ENCODE measurements at places on chromosomes 2 and 18.

DNA sequence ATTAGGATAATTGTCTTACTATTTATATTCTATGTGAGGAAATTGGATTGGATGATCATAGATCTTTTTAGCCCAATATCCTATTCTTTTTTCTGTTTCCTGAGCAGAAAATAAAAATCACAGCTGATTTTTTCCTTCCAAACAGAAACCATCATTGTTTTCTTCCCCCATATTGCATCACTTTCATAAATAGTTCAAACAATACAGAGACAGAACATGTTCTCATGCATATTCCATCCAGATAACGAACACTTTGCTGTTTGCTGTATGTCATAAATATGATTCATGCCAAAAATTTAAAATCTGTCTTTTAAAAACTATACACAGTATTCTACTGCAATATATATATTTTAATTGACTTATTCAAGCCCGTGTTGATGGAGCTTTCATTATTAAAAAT, 22.0 kb upstream of the RALBP1 start:
- H3K36me3 ChIP-seq, result no peaks in the 10 kb centered on the region
- H3K4me1 ChIP-seq, result no peaks in the 10 kb centered on the region
- no peak overlapping the region for H3K27ac ChIP-seq
- H3K27me3 ChIP-seq, result no peaks in the 10 kb centered on the region
- DNase-seq, result no peak

GRCh38 chr2:166091439-166091838, 36.4 kb downstream of the SCN1A start:
- no peaks in the 10 kb centered on the region for H3K36me3 ChIP-seq
- H3K27ac ChIP-seq, result no peak overlapping the region
- H3K4me3 ChIP-seq, result peak overlapping the region; percentile 48
- peaks cover 54% of the 10 kb centered on the region for H3K4me1 ChIP-seq
- no peaks in the 10 kb centered on the region for H3K27me3 ChIP-seq
- peak; percentile 11 for DNase-seq

- H3K4me3 ChIP-seq, result no peak overlapping the region
- H3K36me3 ChIP-seq, result no peaks in the 10 kb centered on the region
- H3K27me3 ChIP-seq, result no peaks in the 10 kb centered on the region
- no peak for DNase-seq
- no peaks in the 10 kb centered on the region for H3K4me1 ChIP-seq
Measured at GRCh38 chr18:41875094-41875780, 79.8 kb upstream of the PIK3C3 start.

DNA sequence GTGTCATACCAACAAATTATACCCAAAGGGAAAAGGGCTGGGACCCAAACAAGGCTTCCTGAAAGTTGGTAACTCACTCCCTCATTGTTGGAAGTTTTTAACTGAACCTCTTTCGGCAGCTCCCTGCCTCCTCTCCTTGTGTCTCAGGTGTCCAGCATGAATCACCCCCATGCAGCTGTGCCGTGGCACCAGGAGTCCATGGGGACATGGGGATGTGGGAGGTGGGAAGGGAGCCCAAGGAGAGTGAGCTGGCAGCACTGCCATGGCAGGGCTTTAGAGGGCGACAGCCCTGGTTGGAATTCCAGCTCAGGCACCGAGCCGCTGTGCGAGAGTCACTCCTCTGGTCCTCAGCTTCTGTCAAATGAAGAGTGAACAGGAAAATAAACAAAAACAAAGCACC, 12.5 kb upstream of the GYPC start:
- no peak overlapping the region for H3K4me3 ChIP-seq
- no peaks in the 10 kb centered on the region for H3K36me3 ChIP-seq
- no peak overlapping the region for H3K27ac ChIP-seq
- H3K4me1 ChIP-seq, result peaks cover 21% of the 10 kb centered on the region

DNA sequence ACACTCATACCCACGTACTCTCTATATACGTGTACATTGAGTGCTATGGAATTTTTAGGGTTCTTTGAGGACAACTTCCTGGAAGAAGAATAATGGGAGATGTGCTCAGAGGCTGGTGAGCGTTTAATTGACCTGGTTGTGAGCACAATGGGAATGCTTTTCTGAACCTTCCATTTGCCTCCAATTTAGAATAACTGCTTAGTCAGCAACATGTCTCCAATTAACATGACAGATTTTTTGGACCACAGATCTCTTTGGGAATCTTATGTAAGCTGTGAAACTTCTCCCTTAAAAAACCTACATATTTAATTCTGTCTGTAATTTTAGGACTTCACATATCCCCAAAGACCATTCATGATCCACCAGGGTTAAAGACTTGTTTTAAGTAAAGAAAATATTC, 166.7 kb upstream of the TNP1 start:
- no peak for DNase-seq
- H3K27me3 ChIP-seq, result peaks cover 3% of the 10 kb centered on the region
- H3K4me1 ChIP-seq, result no peaks in the 10 kb centered on the region
- no peaks in the 10 kb centered on the region for H3K36me3 ChIP-seq
- H3K4me3 ChIP-seq, result no peak overlapping the region

DNA sequence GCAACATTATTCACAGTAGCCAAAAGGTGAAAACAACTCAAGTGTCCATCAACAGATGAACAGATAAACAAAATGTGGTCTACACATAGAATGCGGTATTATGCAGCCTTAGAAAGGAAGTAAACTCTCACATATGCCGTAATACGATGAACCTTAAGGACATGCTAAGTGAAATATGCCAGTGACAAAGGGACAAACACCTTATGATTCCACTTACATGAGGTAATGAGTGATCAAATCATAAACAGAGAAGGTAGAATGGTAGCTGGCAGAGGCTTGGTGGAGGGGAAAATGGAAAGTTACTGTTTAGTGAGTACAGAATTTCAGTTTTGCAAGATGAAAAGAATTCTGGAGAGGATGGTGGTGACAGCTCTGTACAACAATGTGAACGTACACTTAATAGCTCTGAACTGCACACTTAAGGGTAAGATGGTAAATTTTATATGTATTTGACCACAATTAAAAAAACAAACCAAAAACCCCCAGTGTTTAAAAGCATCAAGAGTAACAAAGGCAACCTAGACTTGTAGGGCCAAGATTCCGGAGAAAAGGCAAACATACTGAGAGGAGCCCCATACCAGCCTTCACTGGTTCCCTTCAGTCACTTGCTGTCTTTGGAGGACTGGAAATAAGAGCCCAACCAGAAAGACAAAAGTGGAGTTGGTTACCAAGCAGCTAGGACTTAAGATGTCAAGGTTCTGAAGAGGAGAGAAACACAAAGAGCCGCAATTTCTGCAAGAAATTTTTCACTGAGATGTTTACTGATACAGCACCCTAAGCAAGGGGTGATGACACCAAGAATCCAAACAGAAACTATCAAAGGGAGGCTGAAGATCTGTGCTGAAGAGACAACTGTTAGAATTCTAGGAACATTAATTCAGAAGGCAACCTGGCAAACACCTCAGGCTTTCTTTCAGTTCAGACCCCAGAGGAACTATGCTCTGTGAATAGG, 61.3 kb downstream of the CUL3 start:
- DNase-seq, result peak; percentile 21
- H3K27me3 ChIP-seq, result no peaks in the 10 kb centered on the region
- H3K4me1 ChIP-seq, result peaks cover 46% of the 10 kb centered on the region
- peak overlapping the region; percentile 60 for H3K27ac ChIP-seq
- H3K36me3 ChIP-seq, result no peaks in the 10 kb centered on the region

GRCh38 chr2:210611466-210611865, 55.1 kb downstream of the CPS1 start:
- no peaks in the 10 kb centered on the region for H3K36me3 ChIP-seq
- DNase-seq, result no peak
- H3K4me3 ChIP-seq, result no peak overlapping the region
- no peaks in the 10 kb centered on the region for H3K27me3 ChIP-seq
- no peaks in the 10 kb centered on the region for H3K4me1 ChIP-seq
